ENCODE measurements at places on chromosomes 3 and 15.
A peak's percentile ranks its signal among the peaks of the same experiment; 100 is the strongest.

GRCh38 chr15:88649286-88649733 is 10.5 kb downstream of the ISG20 start:
- DNase-seq: peak; percentile 46

GRCh38 chr3:12963231-12963896 is 109.9 kb downstream of the IQSEC1 start:
- DNase-seq: no peak

GRCh38 chr15:29071232-29071881 is 185.6 kb downstream of the APBA2 start:
- no peak for DNase-seq

DNA sequence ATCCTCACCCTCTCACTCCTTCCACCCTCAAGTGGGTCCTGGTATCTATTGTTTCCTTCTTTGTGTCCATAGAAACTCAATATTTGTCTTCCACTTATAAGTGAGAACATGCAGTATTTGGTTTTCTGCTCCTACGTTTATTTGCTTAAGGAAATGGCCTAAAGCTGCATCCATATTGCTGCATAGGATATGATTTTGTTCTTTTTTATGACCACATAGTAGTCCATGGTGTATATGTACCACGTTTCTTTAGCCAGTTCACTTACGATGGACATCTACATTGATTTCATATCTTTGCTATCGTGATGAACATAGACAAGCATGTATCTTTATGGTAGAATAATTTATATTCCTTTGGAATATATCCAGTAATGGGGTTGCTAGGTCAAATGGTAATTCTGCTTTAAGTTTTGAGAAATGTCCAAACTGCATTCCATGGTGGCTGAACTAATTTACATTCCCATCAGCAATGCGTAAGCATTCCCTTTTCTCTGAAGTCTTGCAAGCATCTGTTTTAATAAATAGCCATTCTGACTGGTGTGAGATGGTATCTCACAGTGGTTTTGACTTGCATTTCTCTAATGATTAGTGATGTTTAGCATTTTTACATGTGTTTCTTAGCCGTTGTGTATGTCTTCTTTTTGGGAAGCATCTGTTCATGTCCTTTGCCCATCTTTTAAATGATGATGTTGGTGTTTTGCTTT is 650.2 kb downstream of the ZNF385D start:
- DNase-seq: no peak

GRCh38 chr15:58441376-58442070 is 9.7 kb downstream of the LIPC start:
- no peak for DNase-seq
